Ammon's horn (tissue), 1 donor: ENCODE measurements at places on chromosomes 12 and 14.

- DNase-seq = no peak
These were observed 23.1 kb downstream of the BHLHE41 start for GRCh38 chr12:26101763-26102162.

DNA sequence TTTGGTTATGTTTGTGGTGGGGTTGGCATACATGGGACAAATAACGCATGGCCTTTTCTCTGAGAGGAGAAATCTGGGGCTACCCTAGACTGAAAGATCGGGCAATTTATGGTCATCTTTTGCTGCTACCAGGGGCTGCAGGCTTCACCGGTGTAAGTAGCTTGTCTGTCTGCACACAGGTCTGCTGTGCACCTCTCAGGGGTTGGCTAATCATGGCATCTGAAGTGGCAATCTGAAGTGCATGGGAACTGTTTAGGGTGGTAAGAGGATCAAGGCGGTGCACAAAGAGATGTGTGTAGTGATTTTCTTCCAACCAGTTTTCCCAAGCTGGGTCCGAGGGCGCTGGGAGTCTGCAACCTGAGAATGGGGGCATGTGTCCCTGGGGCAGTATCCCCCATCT, 141.3 kb downstream of the EMP1 start:
- DNase-seq = no peak

DNA sequence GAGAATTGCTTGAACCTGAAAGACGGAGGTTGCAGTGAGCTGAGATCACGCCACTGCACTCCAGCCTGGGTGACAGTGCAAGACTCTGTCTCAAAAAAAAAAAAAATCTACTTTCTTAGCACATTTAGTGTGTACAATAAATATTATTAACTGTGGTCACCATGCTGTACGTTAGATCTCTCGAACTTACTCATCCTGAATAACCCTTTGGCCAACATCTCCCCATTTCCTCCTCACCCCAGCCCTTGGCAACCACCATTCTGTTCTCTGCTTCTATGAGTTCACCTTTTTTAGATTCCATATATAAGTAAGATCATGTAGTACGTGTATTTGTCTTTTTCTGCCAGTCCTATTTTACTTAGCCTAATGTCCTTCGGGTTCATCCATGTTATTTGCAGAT, 13.4 kb downstream of the FUT8 start:
- DNase-seq = no peak

GRCh38 chr12:68376901-68377300, 44.7 kb upstream of the MDM1 start:
- DNase-seq = no peak

- DNase-seq = no peak
These were observed 153.1 kb downstream of the ANO6 start for GRCh38 chr12:45368841-45369489.

- DNase-seq = no peak
These were observed 5.5 kb downstream of the TAPBPL start for GRCh38 chr12:6457220-6457945.

GRCh38 chr14:52304248-52304904, 9.7 kb upstream of the PTGER2 start:
- DNase-seq = no peak

- no peak for DNase-seq
These were observed 846.7 kb downstream of the TMEM121 start for GRCh38 chr14:106372870-106373652.

- no peak for DNase-seq
These were observed 382.3 kb downstream of the KCNH5 start for GRCh38 chr14:62662811-62663455.

- peak; percentile 89 for DNase-seq
These were observed 18.7 kb downstream of the ZBTB39 start for GRCh38 chr12:56987551-56988053.

DNA sequence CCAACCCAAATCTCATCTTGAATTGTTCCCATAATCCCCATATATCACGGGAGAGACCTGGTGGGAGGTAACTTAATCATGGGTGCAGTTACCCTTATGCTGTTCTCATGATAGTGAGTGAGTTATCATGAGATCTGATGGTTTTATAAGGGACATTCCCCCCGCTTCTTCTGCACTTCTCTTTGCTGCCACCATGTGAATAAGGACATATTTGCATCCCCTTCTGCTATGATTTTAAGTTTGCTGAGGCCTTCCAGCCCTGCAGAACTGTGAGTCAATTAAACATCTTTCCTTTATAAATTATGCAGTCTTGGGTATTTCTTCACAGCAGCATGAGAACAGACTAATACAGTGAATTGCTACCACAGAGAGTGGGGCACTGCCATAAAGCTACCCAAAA, 179.1 kb downstream of the LRIG3 start:
- no peak for DNase-seq

DNA sequence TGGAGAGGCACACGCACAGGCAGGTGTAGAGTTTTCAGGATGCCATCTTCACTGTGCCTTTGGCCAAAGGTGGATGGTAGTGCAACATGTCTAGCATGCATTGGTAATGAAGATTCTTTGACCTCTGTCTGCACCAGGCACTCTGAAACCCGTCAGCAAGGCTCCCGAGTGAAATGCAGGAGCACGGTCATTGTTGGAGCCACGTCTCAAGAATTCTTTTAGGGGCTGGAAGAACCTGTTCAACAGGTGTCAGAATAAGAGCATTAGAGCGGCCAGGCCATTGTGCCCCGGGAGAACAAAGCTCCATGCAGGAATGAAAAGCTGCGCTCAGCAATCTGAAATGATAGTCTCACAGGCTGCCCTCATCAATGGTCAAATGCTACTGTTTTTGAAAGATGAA, 40.2 kb upstream of the DICER1 start:
- DNase-seq = no peak

- no peak for DNase-seq
These were observed 429.1 kb downstream of the DAD1 start for GRCh38 chr14:22159957-22160356.

DNA sequence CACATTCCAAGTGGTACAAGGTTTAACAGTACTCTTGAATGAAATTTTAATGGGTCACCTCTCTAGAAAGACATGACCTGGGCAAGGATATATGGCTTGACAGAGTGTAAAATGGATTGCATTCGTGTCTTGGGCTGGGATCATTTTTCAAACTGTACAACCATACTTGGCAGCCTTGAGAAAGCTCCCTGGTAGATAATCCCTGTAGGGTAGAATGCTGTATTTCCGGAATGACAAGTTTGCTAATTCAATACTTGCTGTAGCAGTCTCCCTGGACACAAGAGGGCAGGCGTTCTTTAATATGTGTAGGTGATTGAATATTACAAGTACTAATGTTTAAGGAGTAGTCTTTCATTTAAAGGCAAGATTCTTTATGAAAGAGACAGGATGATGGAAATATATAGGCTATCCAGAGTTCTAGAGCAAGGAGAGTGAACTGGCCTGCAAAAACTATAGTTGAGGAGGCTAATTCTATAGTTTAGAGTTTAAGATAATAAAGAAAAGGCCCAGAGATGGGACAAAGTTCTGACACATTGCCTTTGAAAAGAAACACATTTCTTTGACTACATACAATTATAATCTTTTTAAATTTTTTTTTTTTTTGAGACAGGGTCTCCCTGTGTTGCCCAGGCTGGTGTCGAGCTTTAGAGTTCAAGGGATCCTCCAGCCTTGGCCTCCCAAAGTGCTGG, 53.4 kb downstream of the PLBD1 start:
- peak; percentile 5 for DNase-seq

DNA sequence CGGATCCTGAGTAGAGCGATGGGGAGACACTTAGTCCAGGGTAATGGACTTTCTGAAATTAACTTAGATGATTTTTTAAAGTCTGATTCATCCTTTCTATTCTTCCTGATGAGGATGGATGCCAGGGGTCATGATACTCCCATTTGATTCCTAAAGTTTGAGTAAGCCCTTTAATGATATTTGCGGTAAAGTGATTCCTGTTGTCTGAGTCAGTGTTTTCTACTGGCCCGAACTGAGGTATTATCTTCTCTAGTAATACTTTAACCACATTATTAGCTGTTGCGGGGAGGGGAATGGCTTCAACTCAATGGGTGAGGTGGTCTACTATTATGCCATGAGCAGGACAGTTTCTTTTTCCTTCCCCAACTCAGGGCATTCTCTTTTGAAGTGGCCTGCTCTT, 111.6 kb downstream of the RIN3 start:
- DNase-seq = no peak

- DNase-seq = no peak
These were observed 3.1 kb upstream of the TPH2 start for GRCh38 chr12:71935594-71935993.

- DNase-seq = no peak
These were observed 139.3 kb downstream of the ADGRD1 start for GRCh38 chr12:131092901-131093603.

DNA sequence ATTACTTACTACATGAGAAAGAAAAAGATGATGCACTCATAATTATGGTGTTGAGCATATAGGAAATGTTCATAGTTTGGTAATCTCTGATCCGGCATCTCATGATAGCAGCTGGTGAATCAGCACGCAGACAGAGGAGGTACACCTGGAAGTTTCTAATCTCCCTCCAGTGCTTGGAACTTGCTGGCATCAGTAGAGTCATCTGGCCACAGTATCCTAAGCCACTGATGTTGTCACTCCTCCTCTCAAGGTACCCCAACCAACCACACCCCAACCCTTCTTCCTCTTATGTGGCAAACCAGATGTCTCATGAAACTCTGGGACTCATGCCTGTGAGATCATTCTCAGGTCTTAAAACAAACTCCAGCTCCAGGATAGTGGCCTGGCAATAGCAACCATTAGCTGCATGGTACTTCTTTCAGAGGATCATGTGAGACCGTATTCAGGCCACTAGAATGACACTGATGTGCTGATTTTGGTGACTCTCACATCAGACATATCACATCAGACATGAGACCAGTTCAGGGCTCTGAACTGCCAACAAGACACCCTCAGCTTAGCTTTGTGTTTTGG, 143.0 kb downstream of the RASSF9 start:
- DNase-seq = no peak

DNA sequence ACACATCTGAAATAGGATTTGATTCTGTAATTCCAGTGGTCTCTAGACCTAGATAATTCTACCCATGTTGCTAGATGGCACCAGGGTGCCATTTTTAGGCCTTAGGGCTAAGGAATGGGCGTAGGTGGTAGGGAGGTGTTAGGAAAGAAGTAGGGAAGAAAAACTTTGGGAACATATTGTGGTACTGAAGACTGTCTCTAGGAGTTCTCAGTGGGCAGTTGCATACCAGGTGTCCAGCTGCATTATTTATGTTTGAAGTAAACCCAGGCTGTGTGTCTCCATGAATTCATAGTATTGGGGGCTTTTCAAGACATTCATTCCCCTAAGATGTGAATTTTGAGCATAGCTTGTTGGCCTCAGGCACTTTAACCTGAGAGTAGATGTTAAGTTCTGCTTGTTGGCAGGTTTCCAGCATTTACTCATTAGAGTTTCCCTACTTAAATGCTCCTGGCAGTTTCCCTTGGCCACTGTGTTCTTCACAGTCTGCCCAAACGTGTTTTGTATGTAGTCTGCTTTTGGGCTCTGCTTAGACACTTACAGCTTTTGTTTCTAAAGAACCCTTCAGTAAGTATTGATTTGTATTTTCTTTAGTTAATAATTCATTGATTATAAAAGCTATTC, 31.5 kb upstream of the CCT2 start:
- DNase-seq = peak; percentile 59

GRCh38 chr12:115185506-115185905, 501.5 kb upstream of the TBX3 start:
- DNase-seq = peak; percentile 68

GRCh38 chr12:55037351-55037987, 17.7 kb downstream of the NEUROD4 start:
- DNase-seq = peak; percentile 3

DNA sequence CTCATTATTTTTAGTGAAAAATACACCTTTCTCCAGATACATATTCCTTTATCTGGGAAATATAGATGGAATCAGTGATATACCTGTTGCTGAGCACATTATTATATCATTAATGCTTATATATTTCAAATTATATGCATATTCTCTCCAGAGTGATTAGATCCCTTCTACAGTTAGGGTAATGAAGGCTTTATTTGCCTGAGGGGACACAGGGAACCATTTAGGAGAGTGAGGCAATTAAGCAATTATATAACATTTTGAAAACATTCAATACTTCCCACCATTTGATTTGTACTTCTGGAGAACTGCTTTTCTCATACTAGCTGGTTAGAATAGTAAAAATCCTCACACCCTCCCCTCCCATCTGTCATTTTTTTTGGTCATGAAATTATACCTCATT, 212.8 kb upstream of the NOVA1 start:
- DNase-seq = no peak

- no peak for DNase-seq
These were observed 41.1 kb downstream of the ACSM4 start for GRCh38 chr12:7344833-7345606.

- peak; percentile 87 for DNase-seq
These were observed 96.2 kb upstream of the PTPRB start for GRCh38 chr12:70733385-70733784.

DNA sequence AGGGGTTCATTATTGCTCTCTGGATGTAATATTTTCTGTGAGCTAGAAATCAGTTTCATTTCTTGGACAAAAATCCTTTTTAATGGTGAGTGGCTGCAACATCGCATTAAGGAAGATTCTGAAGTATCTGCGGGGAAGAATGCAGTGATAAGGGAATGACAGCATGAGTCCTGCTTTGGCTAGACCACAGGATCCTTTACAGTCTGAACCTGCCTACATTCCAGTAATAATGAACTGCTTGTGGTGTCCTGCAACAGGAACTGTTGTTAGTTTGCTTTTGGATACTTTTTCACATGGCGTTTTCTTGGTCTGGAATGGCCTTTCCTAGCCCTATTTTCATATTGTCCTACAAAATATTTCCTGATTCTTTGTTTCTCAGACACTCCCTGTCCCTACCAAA, 15.7 kb downstream of the MDM2 start:
- DNase-seq = no peak

DNA sequence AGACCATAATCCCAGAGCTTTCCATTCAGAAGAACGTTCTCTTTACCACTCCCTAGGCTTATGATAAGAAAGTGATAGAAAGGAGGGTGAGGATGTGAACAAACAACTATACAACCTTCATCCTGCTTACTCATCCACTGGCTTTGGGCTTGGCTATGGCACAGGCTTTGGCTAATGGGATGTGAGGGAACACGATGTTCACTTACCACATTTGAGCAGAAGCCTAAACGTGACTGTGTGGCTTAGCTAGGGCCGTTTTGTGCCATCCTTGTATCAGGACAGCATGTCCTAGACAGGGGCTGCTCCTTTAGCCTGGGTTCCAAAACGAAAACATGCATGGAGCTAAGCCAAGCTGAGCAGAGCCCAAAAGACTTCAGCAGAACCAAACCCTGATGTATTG, 118.6 kb upstream of the CCDC175 start:
- peak; percentile 7 for DNase-seq
